Hindlimb muscle (tissue), 1 donor: ENCODE measurements at places on chromosomes 7 and 10.

DNA sequence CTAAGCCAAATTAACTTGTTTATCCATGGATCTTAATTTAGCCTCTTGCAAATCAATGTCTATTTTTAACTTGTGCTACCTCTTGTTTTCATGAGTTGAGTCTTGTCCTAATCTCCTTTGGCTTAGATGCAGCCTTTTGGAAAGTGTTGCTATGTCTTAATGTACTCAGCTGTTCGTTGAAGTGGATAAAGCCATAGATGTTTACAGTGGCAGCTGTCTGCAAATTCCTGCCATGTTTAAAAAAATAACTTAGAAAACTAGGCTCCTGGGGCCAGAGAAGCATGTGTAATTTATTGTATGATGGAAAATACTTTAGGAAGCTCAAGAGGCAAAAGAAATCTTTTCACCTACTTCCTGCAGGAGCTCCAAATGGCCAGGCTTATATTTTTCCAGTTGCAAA, 253.1 kb upstream of the RHOBTB1 start:
- DNase-seq: peak; percentile 73

- no peak for DNase-seq
Measured at GRCh38 chr10:3172081-3172445, 519 bp downstream of the PITRM1 start.

DNA sequence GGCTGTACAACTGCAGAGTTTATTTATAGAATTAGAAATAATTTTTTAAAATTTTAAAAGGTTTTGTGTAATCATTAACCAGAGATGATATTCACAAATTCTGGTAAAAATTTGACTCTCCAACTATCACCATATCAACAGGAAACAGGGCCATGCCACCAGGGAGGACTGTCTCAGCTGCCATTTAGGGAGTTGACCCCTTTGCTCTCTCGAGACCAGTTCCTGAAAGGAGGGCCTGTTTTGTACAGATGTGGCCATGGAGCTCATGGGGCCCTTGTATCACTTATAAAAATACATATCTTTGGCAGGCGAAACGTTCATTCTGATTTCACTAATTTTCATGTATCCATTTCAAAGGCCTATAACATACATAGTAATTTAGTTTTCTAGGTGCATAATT, 20.3 kb downstream of the H2AZ2 start:
- DNase-seq: no peak

DNA sequence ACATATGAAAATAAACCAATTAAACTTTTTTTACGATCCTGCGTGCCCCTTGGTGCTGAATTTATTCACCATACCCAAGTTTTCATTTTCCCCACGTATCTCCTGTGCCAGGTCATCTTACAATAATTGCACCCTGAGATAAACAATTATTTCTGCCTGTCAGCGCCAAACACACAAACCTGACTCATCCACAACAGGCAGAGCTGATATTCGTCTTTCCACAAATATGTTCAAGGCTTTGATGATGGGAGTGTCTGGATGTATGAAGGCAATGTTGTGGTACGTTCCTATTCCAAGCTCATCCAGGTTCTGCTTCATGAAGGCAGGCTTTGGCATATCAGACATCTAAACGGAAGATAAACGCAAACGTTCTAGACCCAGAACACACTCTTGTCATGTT, 45.8 kb upstream of the RHEB start:
- DNase-seq: no peak

DNA sequence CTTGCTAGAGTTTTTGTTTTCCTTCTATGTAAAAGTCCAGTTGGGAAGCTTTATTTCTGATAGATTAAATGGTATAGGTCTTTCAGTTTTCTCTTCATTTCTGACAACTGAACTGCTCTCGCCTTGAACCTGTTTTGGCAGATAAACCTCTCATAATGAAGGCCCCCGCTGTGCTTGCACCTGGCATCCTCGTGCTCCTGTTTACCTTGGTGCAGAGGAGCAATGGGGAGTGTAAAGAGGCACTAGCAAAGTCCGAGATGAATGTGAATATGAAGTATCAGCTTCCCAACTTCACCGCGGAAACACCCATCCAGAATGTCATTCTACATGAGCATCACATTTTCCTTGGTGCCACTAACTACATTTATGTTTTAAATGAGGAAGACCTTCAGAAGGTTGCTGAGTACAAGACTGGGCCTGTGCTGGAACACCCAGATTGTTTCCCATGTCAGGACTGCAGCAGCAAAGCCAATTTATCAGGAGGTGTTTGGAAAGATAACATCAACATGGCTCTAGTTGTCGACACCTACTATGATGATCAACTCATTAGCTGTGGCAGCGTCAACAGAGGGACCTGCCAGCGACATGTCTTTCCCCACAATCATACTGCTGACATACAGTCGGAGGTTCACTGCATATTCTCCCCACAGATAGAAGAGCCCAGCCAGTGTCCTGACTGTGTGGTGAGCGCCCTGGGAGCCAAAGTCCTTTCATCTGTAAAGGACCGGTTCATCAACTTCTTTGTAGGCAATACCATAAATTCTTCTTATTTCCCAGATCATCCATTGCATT, 27.1 kb downstream of the MET start:
- no peak for DNase-seq

DNA sequence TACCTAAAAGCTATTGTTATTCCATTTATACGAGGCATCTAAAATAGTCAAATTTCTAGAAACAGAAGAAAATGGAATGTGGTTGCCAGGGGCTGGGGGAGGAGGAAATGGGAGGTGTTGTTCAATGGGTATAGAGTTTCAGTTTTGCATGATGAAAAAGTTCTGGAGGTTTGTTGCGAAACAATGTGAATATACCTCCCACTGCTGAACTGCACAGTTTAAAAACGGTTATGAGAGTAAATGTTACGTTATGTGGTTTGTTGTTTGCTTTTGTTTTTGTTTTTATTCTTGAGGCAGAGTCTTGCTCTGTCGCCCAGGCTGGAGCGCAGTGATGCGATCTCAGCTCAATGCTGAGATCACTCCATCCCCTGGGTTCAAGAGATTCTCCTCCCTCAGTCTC, 64.9 kb upstream of the NRBF2 start:
- DNase-seq: no peak

DNA sequence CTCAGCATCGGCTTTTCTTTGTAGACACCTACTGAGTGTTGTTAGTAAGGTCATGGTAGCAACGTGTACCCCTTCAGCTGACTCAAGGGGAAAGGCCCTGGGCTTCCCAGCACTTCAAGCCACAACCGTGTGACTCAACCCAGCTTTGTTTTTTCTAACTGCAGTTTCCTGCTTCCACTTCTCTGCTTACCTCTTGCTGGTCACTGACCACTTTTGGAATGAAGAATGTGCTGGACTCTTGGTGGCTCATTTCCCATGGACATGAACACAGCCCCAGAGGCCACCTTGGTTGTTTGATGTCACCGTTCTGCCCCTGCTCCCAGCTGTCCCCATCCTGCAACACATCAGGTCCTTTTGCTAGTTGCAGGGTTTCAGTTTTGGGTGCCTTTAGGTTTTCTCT, 69.5 kb upstream of the ZNF438 start:
- DNase-seq: no peak

DNA sequence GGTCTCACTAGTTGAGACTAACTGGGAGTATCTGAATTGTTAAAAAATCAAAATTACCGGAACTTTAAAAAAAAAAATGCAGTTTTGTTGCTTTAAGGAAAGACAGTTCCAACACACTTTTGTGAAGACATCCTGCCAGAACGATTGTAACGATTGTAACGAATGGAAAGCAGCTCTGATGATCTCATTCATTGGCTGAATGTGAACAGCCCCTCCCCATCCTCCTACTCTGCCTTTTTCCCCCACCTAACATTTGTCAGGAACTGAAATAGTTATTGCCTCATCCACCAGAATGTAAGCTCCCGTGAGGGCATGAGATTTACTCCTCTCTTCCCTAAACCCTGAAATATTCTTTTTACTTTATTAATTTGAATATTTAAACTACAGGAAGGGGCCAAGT, 23.1 kb upstream of the ZC3HAV1L start:
- peak; percentile 83 for DNase-seq

DNA sequence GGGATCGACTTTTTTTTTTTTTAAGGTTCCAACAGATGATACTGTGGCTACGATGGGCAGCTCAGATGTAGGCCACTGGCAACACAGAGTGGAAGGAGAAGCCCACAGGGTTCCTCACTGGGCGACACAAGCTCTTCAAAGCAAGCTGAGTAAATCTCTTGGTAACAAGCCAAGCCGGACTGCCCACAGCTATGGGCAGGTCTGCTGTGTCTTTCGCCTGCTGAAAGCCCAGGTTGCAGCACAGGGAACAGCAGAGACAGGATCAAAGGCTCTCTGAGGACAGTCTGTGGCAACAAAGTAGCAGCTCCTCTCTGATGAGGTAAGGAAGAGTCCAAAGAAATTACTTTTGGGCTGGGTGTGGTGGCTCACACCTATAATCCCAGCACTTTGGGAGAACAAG, 83.6 kb downstream of the KCNMA1 start:
- DNase-seq: no peak

DNA sequence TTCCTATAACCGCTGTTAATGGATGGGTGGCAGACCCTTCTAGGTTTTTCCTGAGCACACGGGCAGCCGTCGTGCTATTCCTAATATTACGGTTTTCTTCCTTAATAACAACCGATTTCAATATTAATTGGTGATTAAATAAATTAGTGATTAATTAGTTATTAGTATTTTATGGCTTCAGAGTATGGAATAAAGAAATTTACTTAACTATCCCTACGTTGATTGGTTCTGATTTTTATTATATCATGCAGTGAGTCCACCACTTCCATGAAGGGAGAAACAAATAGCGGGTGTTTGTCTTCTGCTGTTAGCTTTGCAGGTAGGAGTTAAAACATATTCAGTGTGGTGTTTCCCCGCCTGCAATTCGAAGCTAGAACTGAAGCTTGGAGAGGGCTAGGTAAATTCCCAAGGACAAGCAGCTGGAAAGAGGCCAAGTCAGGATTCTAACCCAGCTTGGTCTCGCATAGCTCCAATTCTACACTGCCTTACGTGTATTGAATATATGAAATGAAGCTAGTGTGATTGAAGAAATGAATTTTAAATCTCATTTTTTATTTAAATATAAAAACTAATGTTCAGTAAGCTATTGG, 928 bp upstream of the CSTF2T start:
- peak; percentile 64 for DNase-seq

DNA sequence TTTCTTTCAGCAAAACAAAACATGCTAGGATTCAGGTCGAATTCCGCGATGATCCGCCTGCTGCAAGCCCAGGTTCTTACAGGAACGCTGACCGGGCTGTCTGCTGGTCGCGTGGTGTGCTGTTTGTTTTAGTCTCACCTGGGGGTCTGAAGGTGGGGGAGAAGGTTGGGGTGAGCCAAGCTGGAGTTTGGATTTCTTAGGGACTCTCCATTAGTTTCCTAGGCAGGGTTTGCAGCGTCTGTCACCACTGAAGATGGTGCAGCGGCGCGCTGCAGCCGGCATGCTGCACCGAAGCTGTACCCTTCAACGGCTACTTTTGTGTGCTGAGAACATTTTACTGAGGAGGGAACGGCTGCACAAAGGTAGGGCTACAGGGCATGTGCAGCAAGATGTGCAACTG, 48.7 kb downstream of the GCC1 start:
- DNase-seq: no peak

DNA sequence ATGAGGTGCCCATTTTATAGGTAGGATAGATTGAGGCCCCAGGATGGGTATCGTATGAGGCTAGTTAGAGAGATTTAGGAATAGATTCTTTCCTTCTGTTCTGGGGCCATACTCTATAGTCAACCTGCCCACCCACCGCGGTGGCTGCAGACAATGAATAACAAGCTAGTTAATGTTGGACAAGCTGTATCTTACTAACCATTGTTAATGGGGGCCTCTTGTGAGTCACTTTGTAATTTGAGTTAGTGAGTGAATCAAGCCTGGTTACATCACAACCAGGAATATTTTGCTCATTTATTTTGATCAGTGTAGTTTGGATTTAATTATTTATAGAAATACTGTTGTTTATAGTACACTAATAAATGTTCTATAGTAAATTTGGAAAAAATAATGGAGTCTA, 7.3 kb downstream of the SORCS3 start:
- DNase-seq: no peak

DNA sequence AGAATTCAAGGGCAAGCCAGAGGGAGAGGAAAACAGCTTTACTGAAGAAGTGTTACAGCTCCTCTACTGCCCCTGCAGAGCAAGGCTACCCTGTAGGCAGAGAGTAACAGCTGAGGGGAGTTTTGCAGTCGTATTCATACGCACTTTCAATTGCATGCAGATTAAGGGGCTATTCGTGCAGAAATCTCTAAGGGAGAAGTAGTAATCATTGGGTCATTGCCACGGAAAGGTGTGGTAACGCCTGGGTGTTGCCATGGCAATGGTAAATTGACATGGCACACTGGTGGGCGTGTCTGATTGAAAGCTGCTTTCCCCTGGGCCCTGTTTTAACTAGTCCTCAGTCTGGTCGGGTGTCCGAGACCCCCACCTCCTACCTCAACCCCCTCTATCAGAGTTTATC, 227.2 kb downstream of the NSUN6 start:
- no peak for DNase-seq

GRCh38 chr7:39527951-39528350, 38.3 kb upstream of the YAE1 start:
- DNase-seq: no peak

- peak; percentile 81 for DNase-seq
Measured at GRCh38 chr10:86868353-86868752, 89.1 kb downstream of the MMRN2 start.

- DNase-seq: no peak
Measured at GRCh38 chr10:63699785-63700613, 178.8 kb downstream of the REEP3 start.

DNA sequence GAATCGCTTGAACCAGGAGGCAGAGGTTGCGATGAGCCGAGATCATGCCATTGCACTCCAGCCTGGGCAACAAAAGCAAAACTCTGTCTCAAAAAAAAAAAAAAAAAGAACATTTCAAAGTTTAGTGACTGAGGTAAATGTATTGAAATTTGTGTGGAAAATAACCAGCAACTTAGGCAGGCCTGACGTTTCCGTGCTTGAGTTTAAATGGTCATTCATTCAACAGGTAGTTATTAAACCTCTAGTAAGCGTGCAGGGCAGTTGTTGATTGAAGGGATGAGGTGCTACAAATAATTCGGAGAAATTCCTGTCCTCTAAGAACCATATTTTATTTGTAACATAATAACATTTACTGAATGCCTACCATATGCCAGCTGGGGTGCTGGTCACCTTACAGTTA, 135.3 kb downstream of the PRKAG2 start:
- DNase-seq: no peak

DNA sequence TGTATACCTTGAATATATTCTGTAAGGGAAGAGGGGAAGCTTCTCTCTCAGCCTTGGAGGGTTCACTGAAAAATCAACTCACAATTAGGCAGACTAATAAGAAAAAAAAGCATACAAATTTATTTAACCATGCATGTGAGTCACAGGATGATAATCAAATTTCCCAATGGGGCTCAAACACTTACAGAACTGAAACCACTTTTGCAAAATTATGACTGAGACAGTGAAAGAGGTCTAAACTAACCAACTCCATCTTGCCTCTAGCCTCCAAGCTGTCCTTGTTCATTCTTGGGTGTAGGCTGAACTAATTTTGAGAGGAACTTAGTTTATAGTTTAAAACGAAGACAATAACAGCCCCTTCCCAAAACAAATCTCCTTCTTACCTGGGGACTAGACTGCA, 618.3 kb upstream of the AUTS2 start:
- no peak for DNase-seq
